GM13976 (cell line): ENCODE measurements at places on chromosomes 3 and 15.

DNA sequence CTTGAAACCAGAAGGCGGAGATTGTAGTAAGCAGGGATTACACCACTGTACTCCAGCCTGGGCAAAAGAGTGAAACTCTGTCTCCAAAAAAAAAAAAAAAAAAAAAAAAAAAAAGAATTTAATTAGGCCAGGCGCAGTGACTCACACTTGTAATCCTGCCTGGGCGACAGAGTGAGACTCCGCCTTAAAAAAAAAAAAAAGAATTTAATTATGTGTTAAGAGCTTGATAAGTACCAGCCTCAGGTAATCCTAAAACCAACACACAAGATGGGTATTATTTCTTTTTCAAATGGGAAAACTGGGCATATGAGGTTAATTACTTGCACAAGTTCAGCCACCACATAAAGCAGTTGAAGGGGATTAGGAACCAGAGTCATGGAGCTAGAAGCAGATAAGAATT lies 49.0 kb downstream of the PBRM1 start:
- no peak for DNase-seq

DNA sequence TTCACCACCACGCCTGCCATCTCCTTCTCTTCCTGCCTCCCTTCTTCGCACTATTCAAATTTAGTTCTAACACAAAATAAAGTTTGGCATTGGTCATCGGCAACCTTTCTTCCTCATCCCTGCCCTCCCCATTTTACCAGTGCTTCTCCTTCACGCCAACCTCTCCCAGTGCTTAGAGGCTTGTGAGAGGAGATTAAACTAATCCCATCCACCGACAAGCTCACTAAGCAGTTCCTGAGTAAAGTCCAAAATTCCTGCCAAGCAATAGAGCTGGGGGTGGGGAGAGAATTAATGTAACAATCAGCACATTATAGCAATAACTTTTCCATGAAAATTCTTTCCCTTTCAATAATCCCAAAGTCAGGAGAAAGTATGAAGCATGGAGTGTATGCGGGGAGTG lies 157.4 kb upstream of the GMNC start:
- DNase-seq, result no peak

DNA sequence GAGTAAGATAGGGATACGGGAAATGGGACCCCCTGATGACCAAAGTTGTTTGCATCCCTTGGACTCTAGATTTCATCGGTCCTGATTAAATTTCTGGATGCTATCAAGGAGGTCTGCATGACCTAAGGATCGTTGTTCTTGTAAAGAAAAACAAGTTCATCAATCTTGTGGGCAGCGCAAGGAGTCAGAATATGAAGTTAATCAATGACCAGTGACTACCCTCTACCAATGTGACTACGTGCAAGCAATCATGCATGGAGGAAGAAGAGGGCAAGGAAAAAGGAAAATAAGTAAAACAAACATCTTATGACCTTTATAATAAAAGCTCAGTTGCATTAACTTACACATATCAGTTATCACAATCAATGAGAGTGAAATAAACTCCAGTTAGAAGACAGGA lies 139.7 kb downstream of the RTP4 start:
- DNase-seq, result no peak

GRCh38 chr3:33915796-33916546 lies 117.5 kb downstream of the PDCD6IP start:
- peak; percentile 48 for DNase-seq

DNA sequence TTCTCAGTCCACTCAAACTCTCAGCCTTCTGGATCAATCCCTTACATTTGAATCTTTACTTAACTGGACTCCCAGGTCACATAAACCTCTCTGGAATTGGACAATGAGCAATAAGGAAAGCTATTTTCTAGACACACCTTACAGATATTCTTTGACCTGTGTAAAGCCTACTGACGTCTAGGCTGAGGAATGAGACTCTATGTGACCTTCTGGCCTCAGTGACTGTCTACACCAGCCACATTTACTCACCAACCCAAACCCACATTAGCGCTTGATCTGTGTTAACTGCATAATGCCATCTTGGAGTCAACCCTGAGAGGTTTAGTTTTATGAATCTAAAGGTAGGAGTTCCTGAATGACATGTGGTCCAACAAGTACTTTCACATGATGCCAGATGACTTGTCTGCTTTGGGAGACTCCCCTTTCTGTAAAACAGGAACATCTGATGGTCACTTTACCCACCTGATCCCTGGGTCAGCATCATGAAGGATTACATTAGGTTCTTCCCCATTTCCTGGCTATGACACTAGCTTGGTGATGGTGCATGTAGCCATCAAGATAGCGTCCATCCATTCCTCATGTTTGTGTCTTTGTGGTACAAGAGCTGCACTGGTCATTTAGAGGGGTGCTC lies 11.4 kb upstream of the COMMD2 start:
- DNase-seq, result no peak
